Fibroblast of lung (primary cell): ENCODE measurements at places on chromosomes 3 and 15. TPM values are rescaled to one million over a fixed set of nuclear protein-coding genes. Genes with fewer than 3 reads are reported as not detected.

The GBE1 gene
- total RNA-seq = 167 and 232 TPM in 2 replicates

The FGD5 gene
- 0.50 and 1.0 TPM in 2 replicates for total RNA-seq

The EHHADH gene
- 4.1 and 6.8 TPM in 2 replicates for total RNA-seq

The CRABP1 gene
- not detected in 2 replicates for total RNA-seq

The ERICH6 gene
- total RNA-seq = under 0.01 TPM in 1 of 2 replicates, not detected in the other
